ENCODE measurements at places on chromosomes 16 and 17.
A peak's percentile ranks its signal among the peaks of the same experiment; 100 is the strongest.

DNA sequence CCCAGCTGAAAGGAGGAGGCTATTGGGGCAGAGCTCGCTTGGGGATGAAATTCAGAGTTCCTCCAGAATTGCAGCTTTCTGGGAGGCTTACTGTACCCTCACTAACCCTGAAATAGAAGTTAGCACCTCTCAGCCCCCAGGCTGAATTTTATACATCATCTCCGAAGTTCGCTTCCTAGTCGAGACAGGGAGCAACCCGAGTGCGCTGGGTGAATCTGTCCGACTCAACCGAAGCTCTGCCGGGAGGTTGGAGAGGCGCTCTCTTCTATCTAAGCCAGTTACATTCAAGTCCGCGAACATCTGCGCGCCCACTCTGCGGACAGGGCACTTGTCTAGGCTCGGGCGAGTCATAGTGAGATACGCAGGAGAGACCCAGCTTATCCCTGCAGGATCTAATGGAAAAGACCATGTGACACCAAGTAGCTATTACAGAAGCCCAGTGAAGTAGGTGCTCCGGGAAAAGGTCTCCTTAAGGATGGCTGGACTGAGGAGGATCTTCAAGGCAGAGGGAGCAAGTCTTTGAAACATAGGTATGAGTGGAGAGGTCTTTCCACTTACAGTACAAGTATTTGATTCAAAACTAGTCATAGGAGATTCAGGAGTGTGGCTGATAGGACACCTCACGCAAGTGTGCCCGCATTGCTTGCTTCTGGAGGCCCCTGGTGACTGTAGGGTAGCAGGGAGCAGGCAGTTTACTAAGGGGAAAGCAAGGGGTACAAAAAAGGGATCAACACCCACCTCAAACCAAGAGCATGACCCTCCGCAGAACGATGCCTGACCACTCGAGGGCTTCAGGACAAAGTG lies 646 bp upstream of the HES7 start:
- DNase-seq: no peak

DNA sequence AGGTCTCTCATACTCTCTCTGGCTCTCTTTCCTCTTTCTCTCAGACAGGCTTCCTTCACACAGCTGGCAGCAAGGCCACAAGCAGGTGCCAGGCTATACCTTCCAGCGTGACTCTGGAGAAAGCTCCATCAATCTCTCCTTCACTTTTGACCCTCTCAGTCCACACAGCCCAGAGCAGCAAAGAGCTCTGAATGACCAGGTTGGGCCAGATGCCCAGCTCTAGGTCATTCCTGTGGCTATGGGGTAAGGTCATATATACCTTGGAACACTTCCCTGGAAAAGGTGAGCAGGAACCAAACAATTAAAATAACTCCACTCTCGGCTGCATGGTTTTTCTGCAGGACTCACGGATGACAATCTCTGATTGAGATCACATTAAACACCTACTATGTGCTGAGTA lies 8.8 kb downstream of the ADAP2 start:
- no peak for DNase-seq

GRCh38 chr17:8121681-8122421 lies 2.1 kb downstream of the HES7 start:
- peak; percentile 75 for DNase-seq

- no peak for DNase-seq
Observed at GRCh38 chr16:21611198-21611555, 11.8 kb downstream of the METTL9 start.

DNA sequence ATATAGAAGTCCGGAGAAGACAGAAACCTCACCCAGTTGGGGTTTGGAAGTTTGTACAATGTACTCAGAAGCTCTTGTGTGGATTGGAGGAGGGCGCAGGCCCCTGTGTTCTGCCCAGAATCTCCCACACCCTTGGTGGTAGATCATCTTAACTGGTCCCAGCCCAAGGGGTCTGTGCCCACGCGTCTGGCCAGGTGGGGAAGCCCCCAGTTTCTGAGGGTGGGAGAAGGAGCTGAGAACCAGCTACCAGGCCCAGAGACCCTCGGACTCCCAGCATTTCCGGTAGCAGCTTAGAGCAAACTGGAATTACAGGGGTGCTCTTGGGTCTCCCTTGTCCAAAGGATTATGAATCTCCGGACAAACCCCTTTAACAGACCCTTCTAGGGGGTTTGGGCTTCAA lies 2.3 kb upstream of the PPP1R9B start:
- DNase-seq: no peak

DNA sequence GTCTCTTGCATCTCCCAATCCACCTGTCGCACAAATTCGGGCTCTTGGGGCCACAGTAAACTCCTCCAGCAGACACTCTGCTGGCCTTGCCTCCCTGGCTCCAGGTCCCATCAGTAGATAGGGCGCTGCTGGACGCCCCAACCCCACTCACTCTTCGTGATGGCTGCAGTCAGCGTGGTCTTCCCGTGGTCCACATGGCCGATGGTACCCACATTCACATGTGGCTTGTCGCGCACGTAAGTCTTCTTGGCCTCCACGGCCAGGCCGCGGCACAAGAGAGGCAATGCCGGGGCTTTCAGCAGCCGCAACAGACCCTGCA lies 428 bp downstream of the TUFM start:
- no peak for DNase-seq

- no peak for DNase-seq
Observed at GRCh38 chr16:86928523-86929011, 350.2 kb downstream of the FOXL1 start.

DNA sequence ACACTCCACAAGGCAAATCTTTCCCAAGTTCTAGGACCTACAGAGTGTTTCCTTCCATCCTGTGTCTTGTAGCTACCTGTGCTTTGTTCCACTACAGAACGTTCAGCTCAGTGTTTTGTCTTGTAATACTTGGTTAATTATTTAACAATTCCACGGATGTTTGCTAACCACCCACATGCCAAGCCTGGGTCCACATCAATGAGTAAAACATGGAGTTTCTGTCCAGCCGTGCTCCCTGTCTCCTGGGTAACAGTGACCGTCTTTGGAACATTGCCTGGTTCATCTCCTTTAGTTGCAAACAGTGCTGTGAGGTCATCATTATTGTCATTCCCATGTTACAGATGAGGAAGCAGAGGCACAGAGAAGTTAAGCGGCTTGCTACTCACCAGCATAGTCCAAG lies 41.3 kb downstream of the IRF8 start:
- no peak for DNase-seq

Measured in BE2C (cell line).